Nephron progenitor cell (in vitro differentiated cells): ENCODE measurements at places on chromosomes 1 and 21.

DNA sequence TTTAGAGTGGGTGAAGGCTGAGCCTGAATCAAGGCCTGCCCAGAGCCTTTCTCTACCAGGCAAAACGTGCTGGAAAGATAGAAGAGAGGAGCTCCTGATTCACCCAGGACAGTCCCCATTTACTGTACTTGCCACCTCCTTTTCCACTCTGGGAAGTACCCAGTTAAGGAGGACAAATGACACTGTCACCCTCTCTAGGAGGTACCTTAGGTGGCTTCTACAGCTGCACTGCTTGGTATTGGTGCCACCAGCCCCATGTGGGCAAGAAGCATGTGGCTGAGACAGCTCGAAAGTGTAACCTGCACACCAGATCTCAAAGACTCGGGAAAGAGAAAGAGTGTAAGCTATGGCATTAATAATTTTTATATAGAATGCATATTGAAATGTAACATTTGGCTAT, 42.3 kb downstream of the RUNX1 start:
- no peak for DNase-seq

DNA sequence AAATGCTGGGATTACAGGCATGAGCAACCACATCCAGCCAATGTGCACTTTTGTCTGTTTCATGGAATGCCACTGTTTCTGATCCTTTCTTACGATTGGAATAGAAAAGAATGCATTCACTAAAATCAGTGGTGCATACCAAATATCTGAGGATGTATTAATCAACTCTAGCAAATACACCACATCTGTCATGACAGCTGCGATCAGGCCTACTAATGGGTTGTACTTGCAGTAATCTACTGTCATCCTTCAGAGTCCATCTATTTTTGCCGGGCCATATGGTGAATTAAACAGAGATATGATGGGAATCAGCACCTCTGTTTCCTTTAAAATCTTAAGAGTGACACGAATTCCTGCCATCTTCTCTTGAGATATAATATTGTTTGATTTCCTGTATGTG, 8.5 kb upstream of the USP1 start:
- DNase-seq = no peak

DNA sequence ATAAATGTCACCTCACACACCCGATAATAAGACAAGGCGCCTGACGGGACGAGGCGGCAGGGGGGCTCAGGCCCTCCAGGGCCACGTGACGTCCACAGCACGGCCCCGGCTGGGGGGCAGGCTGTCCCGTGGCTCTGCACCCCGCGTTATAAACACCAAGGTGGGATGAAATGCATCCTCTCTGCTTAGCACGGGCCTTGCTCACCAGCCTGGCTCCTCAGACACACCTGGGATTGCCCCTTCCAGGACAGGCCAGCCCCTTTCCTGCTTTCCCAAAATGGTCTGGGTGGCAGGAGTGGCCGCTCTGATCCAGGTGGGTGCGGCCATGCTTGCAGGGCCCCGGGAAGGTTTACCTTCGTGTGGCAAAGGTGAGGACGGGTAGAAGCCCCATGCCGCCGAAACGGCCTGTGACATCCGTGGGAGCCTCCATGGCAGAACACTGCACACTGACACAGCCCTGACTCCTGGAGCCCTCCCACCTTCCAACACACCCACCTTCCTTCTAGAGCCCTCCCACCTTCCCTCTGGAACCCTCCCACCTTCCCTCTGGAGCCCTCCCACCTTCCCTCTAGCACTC, 35.9 kb downstream of the SLC19A1 start:
- DNase-seq = peak; percentile 4

GRCh38 chr21:32626621-32627196, 14.5 kb upstream of the CFAP298 start:
- no peak for DNase-seq

DNA sequence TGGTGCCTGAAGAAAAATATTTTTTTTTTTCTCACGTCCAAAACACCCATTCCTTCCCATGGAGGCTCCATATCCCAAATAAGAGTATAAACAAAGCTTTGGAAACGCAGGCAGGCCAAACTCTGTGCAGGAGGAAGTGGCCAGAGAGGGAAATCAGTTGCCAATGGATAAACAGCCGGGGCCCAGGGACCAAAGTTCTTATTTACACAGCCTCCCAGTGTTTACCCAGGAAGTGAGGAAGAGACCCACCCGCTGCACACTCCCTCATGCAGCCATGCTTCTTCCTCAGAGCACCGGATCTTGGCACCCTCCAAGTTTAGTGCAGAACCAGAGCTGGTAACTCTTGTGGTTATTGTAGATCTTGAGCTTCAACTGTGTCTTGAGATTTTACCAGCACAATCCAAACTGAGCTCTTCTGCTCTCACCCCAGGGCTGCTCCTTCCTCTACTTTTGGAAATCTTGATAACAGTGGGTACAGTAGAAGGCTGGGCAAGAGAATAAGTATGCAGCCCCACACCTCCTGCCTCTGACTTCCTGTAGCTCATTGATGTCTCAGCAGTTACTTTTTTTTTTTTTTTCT, 14.2 kb downstream of the MARCKSL1 start:
- DNase-seq = no peak

DNA sequence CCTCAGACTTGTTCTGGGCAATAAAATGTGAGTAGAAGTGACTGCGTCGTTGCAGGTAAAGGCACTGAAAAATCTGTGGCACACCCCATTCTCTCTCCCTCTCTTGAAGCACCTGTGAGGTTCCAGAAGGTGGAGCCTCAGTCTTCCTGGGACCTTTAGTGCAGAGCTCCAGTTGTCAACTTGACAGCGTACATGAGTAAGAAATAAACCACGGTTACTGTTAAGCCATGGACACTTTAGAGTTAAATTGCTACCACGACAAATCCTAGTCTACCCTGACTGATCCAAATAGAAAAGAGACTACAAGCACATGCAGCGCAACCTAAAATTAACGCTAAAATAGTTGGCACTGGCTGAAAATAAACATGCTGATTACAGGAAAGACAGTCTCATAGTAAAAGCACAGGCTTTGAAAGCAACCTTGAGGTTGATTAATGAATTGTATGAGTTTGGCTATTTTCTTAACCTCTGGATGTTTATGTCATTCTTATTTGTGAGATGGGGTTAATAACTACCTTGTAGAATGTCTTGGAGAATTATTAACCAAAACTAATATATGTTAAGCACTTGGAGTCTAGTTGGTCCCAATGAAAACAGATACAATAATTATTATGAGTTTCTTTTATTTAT, 93.0 kb upstream of the PLPPR4 start:
- DNase-seq = no peak

DNA sequence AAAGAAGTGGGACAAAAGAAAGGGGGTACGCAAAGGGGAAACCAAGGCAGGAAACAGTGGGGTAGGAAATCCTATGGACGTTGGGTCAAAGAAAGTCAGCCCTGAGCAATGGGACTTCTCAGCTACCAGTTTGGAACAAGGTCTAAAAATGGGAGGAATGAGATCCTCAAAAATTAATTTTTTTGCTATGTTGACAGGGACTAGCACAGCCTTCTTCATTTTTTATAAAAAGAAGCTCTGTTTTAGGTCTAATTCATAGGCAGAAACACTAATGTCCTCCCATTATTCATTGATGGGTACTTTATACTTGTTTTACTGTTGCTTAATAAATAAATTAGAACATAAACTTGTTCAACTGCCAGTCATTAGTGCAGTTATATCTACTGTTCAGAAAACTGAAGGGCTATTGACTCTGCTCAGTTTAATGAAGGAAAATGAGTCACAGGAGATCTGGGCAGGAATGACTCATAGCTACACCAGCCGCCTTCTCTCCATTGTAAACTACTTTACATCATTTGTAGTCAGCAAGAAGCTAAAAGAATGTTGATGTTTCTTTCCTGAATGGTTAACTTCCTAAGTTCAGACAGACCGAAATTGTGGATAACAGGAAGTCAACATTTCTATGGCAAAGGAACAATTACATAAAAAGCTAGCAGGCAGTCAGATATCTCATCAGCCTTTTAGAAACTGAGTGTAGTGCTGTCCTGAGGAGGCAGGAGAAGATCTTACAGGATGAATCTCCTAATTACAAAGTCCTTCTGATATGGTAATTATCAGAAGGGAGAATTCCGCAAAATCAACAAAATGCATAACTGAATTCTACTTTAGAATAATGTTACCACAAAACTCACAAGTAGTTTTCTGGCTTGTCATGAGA, 356.4 kb upstream of the PKN2 start:
- DNase-seq = no peak

GRCh38 chr1:85321237-85321964, 45.0 kb upstream of the BCL10 start:
- DNase-seq = no peak

DNA sequence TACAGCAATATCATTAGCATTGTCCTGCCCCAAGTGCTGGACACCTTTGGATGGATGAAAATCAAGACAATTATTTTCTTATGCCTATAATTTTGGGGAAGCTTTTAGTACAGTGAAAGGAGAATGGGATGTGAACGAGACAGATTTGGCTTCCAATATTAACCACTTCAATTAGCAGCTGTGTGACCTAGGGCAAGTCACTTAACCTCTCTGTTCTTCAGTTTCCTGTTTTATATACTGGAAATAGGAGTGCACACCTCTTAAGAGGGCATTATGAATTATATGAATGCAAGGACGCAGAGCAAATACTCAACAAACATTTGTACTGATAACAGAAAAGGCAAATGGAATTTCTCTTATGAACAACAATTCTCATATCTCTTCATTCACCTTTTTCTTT, 18.5 kb downstream of the CYP2J2 start:
- no peak for DNase-seq
